ENCODE measurements at places on chromosomes 3 and 15. TPM values are rescaled to one million over a fixed set of nuclear protein-coding genes. Genes with fewer than 3 reads are reported as not detected.

Gene FETUB
- total RNA-seq: not detected

Gene GRM7
- 0.37 TPM for total RNA-seq

Gene KBTBD8
- total RNA-seq: 3.7 TPM

Gene GPD1L
- 31.1 TPM for total RNA-seq

Gene B2M
- total RNA-seq: 2,061 TPM

Gene MINAR1
- 0.32 TPM for total RNA-seq

Gene EPHA6
- total RNA-seq: 2.4 TPM

Gene MYZAP
- 8.2 TPM for total RNA-seq

Gene CLEC3B
- total RNA-seq: 42.9 TPM

- DNase-seq: no peak
Measured at GRCh38 chr3:140906785-140907184, 34.9 kb upstream of the SLC25A36 start.

DNA sequence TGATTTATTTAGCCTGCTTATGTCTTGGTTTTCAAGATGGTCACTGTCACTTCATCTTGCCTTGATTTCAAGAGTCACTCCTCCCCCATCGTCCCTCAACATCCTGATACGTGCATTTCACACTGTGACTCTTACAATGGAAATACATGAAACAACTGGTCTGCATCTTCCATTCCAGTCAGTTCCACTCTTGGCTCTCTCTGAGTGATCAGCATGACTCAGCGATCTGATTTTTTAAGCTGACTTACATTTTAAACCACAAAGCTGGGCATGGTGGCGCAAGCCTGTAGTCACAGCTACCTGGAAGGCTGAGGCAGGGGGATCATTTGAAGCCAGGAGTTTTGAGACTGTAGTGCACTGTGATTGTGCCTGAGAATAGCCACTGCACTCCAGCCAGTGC is 271.2 kb upstream of the ROPN1 start:
- no peak for DNase-seq

DNA sequence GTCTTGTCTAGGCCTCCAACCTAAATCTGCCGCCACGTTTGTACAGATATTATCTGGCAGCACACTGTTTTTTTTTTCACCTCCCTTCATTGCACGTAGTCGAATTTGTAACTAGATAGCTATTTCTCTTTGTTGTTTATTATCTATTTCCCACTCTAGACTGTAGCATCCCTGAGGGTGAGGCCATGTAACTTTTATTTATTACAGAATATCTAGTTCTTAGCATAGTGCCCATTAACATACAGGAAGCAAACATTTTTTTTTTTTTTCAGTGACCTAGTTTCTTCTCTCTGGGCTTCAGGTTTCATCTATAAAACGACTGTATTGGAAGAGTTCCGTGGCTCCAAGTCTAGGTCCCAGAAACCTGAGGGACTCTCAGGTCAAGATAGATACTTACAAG is 354.3 kb downstream of the FGF12 start:
- DNase-seq: no peak

DNA sequence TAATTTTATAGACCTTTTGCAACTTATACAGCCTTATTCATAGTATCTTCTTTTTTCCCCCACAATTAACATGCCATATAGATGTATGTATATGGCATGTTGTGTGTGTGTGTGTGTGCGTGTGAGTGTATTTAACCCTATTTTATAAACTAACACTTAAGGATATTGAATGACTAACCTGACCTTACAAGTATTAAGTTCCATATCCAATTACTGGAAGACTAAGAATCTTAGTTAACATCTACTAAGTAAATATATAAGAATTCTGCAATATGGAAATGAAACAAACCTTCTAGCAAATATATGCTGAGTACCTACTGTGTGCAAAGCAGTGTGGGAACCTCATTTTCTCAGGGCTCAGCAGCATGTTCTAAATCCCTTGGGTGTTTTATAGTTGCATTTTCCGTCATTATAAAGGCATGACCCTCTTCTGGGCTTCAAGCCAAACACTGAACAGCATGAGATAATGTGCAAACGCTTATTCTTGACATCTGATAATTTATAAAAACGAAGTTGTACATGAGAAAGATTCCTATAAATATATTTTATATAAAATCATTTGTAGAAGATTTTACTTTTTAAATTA is 105.5 kb downstream of the NLGN1 start:
- no peak for DNase-seq

DNA sequence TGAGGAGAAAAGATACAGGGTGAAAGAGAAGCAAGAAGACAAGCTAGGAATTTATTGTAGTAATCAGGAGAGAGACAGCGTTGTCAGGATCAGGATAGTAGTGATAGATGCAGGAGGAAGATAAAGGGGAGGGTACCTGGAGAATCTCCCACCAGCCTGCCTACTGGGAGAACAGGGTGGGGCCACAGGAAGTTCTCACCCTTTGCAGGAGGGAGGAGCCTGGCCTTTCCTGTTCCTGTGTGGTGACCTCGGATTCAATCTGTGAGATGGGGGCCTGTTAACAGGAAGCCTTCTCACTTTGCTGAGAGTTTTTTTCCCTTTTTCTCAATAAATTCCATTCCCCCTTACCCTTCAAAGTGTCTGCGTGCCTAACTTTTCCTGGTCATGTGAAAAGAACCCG is 37.6 kb downstream of the GMPS start:
- no peak for DNase-seq

DNA sequence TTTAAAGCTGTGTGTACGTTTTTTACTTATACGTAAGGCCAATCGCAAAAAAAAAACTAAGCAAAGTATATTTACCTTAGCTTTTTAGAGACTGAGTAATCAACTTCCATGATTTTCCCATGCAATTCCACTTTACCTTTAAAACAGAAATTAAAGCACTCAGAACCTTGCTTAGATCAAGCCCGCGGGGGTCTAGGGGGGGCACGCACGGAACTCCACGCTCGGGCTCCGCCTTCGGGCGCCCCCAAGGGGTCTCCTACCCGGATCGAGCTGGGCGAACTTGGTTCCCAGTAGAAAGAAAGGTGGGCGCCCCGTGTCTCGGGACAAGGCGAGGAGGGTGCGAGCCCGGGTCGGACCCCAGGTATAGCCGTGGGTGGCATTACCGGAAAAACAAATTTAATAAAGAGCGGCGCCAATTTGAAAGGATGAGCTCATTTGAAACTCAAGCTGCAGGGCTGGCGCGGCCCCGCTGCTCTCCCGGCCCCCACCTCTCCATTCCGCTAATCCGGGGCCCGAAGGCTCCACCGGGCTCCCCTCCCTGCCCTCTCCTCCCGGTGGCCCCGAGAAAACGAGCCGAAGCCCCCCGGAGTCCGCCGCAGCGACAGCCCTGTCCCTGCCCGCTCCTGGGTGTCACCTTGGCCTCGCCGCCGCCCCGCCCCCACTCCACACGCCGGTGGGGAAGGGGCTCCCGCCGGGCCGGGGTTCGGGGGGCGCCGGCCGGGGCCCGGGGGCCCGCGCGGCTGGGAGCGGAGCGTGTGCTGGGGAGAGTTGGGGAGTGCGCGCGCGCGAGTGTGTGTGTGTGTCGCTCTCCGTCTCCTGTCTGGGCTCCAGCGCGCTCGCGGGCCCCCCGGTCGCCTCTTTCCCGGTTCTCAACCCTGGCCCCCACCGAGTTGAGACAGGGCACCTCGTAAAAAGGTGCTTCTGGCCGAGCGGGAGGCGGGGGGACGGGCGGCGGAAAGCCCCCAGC is 1.5 kb downstream of the IGF2BP2 start:
- no peak for DNase-seq

- DNase-seq: peak; percentile 27
Measured at GRCh38 chr3:10758304-10759037, 57.6 kb upstream of the SLC6A11 start.

- DNase-seq: no peak
Measured at GRCh38 chr3:20648294-20648693, 462.3 kb upstream of the SGO1 start.

DNA sequence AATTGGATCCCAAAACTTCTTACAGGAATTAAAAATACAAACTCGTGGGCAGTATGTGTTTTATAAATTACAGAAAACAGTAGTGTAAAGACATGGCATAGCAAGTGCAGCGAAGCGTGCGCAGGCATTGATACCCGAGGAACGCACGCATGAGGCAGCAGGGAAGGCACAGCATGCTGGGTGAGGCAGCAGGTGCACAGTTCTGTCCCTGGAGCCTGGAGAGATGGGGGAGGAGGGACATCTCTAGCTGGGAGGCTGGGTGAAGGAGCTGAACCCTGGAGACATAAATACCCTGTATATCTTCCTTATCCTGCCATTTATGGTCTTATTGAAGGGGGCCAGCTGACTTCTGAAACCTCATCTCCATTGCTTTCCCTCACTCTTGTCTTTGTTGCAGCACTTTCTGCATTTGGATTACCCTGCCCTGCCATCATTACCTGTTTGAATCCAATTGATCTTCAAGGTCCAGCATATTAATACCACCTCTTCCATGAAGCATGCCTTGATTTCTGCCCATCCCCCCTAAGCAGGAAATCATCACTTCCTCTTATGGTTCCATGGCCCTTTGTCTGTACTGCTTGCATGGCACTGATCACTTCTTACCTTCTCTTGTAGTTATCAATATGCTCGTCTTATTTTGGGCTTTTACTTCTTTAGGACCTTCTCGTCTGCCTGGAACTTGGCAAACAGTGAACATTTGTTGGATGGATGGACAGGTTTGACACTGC is 20.5 kb downstream of the LPP start:
- no peak for DNase-seq

- DNase-seq: no peak
Measured at GRCh38 chr15:38853608-38854007, 289.0 kb upstream of the RASGRP1 start.

DNA sequence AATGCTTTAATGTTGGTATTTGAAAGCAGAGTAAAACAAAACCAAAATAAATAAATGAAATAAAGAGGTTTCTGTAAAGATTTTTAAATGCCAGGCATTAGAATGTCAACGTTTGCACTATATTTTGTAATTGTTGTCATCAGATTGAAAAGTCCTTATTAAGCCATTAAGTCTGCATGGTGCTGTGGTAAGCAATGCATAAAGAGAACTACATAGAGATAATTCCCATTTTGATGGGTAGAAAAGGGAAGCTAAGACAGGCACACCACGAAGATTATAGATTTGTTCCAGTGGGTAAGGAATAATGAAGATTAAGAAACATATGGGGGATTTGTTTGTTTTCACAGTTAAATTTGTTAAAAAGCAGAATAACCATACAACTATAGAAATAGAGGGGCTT is 52.5 kb upstream of the PPARG start:
- DNase-seq: no peak

DNA sequence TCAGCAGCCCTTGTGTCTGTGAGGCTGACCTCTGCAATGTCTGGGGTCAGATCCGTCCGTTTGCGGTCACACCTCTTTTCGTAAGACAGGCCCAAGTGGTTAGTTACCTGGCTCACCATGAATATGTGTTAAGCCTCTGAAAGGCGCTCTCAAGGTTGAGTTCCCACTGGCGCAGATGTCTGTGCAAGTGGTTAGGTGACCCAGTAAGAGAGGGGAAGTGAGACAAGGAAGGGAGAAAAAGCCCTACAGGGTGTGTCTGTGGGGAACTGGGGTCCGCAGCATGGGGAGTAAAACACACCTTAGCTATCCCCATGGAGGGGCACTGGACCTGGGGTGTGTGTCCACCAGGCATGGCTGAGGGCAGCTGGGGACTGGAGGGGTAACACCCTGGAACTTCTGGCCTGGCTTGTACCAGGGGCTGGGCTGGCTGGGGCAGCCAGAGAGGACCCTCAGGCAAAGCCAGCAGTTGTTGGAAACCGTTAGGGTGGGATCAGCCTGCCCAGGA is 391.6 kb upstream of the PROK2 start:
- no peak for DNase-seq

DNA sequence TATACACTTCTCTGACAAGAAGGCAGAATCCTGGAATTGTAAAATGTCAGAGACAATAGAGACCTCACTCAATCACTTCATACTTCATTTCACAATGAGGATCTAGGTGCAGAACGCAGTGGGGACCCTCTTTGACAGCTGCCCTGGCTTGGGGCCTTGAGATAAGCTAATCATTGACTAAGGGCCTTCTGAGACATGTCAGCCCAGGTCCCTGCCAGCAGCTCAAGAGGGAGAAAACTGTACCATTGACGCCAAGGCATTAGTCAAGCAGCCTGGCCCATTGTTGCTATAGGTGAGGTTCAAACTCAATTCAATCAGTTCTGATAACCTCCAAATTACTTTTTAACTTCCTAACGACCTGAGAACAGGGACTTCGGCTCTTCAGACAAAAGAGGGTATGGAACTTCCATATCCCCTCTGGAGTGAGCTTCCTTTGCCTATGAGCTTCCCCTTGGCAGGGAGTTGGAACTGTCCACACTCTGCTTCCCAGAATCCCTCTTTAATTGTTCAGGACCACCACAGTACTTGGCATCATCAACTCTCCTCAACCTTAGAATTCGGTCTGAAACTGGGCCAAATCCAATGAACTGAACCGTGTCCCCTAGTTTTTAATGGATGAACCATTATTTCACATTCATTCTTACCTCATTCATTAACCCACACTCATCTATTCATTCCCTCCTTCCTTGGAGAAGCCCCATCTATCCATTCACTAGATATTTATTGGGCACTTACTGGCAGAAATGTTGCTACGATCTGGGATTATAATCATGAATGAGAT is 1.5 kb upstream of the CYP8B1 start:
- peak; percentile 84 for DNase-seq

- no peak for DNase-seq
Measured at GRCh38 chr3:170117134-170117533, 64.4 kb downstream of the PHC3 start.
